Stimulated activated memory B cell treated with anti-CD40 and anti-IgM and Interleukin-4, amounts not matched to agents 10 μg/mL and 1 μg/mL and 100 μg/mL, for 72 hours (primary cell): ENCODE measurements at places on chromosomes 12 and 14.

- ATAC-seq: no peak
These were observed 418.1 kb downstream of the LRIG3 start for GRCh38 chr12:58502226-58502625.

DNA sequence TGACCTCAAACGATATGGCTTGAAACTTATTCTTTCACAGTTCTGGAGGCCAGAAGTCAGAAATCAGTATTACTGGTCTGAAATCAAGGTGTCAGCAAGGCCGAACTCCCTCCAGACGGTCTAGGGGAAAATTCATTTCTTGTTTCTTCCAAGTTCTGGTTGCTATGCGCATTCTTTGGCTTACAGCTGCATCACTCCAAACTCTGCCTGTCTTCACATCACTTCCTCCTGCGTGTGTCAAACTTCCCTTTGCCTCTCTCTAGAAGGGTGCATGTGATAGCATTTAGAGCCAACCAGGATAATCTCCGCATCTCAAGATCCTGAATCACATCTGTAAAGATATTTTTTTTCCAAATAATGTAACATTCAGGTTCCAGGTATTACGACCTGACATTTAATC lies 62.8 kb downstream of the DENND5B start:
- ATAC-seq: no peak

DNA sequence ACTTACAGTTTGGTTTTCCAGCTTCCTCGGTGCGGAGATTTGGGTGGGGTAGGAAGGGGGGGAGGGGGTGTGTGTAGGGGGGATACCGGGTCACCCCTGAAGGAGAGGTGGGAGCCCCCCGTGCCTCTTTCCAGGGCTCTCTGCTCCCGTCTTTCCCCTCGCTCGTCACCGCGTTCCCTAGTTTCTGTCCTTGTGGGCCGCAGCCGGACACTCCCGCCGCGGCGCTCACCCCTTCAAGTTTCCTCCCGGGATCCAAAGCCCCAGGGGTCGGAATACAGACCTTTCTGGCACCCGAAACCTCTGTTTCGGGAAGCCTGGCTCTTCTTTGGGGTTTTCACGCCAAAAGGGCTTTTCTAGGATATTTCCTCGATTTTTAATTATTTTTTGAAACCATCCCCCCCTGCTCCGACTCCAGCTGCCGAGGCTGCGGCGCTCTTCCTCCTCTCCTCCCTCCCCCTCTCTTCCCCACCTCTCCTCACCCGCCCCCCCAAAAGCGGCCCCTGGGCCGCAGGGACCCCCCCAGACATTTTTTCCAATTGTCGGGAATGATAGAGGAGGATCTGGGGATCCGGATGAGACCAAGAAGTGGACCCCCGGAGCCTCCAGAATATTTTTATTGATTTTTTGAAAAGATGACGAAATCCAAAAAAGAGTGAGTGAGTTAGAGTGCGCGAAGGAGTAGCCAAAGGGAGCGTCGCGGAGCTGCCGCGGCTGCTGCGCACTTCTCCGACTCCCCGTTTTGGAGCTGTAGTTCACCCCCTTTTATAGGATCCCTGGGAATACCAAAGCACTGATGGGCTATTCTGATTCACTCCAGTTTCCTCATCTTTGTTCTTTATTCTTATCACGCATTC lies 1.7 kb downstream of the CCND2 start:
- no peak for ATAC-seq

GRCh38 chr14:81982046-81982445 lies 448.4 kb upstream of the SEL1L start:
- no peak for ATAC-seq

DNA sequence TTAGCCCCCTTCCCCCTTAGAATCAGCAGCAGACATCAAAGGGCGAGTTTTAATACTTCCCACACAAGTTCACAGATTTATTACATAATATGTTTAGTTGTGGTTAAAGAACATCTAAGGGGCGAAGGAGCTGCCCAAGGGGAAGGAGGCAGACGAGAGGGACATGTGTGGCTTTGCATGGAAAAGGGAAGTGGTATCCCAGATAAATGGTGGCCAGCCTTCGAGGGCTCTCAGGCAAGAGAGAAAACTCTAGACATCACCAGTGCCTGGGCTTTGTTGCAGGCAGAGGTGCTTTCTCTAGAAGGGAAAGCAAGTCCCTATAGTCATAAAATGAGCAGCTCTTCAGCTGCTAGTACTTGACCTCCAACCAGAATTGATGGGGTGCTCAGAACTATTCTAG lies 121.2 kb downstream of the CACNA1C start:
- ATAC-seq: no peak

DNA sequence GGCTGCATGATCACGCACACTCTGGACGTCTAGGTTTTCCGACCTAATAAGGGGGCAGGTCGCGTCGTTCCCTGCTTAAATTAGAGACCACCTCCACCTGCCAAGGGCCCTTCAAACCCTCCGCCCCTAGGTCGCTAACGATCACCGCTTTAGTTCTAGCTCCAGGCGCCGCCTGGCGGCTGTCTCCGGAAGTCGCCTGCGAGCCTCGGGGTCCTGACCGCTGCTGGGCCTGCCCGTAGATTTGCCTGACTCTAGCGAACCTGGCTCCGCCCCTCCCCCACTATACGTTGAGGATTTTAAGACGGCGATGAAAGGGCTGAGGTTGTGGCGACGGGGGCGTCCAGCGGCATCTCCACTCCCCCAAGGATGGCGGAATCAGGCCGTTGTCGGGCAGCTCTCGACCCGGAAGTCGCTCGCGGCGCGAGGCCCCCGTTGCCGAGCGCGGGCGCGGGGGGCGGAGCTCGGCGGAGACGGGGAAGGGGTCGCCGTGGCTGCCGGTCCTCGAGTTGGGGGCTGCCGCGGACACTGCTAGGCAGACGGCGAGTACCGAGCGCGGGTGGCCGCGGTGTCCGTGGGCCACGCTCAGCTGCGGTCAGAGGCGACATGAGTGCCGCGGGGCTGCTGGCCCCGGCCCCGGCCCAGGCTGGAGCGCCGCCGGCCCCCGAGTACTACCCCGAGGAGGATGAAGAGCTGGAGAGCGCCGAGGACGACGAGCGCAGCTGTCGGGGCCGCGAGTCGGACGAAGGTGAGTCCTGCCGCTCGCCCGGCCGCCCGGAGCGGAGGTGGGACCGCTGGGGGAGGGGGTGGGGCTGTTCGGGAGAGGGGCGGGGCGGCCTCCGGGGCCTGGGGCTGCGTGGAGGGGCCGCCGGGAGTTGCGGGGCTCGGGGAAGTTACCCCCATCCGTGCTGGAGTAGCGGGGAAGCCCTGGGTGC lies at the start of gene SUDS3:
Gene SUDS3 (plus strand): TSS at position 467 of the 932 bp plus-strand sequence. CDS start 137 bp downstream, at position 604.
- ATAC-seq: peak; percentile 66

DNA sequence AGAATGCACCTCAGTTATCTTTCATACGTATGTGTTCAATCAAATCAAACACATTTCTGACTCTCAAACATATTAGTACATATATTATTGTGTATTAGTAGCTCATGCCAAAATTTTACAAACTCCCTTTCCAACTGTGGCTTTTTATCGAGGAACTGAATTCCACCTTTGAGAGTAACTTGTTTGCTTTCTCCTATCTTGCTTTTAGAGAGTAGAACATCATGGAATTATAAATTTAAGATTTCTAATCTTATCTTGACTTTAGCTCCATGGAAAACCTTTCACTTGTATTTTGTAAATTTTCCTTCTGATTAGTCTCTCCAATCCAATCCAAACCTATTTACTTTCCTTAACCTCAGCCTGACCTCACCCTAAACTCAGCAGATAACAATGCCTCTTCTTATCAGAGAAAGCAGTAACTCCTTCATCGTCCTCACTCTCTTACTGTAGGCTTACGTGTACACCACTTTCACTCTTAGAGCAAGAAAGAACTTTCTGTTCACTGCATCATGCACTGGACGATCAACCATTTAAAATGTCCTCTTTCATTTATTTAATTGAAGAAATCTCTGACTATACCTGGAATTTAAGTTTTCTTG lies 164.5 kb downstream of the TMTC3 start:
- no peak for ATAC-seq

DNA sequence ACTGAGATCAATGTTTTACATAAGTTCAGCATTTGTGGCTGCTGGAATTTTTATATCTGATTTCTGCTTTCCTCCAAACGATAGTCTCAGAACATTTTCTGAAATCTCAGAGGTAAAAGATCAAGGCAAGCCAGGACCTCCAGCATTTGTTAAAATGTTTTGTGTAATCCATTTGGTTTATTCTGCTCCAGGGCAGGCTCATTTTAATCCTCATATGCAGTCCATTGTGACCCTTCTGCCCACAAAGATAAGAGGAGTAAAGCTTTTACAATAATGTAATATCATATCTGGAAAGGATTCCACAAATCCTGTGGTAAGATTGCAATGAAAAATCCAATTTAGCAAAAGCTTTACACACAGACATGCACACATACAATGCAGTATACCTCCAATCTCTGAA lies 55.3 kb upstream of the KCNH5 start:
- no peak for ATAC-seq

- no peak for ATAC-seq
These were observed 24.2 kb upstream of the NEDD1 start for GRCh38 chr12:96882862-96883261.

DNA sequence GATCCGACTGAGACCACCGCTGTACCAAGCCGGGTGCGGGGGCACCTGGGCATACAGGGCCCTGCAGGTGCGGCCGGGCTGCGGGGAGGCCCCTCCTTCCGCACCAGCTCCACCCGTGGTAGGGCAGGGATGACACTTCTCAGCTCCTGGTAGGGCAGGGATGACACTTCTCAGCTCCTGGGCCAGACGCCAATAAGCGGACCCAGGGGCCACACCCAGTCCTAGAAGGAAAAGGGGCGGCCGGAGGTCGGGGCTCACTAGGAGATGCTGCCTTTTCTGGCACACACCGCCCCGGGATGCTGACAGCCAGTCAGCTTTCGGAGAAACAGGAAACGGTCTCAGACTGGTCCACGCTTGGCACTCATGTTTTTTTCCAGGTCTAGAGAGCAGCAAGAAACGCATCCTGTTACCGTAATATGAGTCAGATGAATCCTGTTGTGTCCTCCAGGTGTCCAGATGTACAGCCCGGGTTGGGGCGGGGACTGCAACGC lies 34.8 kb downstream of the NFKBIA start:
- peak; percentile 44 for ATAC-seq

DNA sequence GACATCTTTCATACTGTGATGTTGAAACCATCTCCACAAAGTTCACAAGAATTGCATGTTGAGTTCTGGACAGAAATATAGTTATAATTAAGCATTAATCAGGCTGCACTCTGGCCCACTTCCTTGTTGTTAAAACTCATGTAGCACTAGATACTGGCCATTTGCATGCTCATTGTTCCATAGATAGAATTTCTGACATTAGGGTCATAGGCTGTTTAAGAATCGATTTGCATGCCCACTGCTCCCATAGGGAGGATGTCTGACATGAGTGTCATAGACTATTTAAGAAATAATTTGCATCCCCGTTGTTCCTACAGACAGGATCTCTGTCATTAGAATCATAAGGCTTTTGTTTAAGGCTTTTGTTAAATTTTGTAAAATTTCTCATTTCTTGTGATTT lies 50.2 kb downstream of the MYF5 start:
- ATAC-seq: no peak

DNA sequence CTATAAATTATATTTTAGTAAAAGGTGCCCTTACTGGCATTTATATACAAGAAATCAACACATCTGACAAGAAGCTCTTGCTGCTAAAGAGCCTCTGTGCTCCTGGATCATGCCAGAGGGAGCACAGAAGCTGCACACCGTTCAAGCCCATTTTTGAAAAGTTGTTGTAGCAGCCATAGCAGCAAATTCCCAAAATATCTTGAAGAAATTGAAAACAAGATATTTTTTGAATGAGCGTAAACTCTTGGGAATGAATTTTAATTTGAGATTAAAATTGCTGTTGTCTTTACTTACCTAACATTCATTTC lies 540 bp upstream of the CLEC2D start:
- no peak for ATAC-seq

DNA sequence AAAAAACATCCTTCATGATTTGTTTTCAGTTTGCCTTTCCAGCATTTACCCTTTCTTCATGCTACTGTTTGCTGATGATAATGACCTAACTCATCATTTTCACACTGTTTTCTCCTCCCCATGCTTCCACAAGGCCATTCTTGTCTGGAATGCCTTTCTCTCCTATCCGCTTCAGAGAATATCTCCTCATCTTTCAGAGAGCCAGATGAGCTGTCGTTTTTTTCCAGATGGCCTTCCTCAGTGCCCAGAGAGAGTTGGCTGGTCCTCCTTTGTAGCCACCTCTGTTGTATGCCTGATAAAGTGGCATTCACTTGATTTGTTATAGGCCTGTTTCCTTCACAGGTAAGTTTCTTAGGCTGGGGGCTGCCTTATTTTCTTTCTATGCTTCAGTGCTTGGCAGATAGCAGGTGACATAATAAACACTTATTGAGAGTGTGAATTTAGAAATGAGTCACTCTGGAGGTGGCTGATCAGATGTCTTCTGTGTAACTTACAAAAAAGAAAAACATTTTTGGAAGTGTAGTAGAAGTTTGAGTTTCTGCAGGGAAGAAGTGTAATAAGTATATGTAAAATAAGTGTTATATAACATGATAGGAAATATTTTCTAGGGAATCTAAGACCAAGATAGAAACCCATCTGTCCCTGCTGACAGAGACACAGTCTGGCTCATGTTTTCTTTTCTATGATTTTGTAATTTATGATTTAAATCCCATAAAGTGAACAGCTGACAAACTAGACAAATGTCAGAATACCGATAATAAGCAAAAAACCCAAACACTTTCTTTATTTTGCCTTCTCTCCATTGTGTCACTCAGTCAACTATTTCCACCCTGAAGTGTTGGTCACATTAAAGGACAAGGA lies 174.5 kb downstream of the DACT1 start:
- no peak for ATAC-seq

GRCh38 chr14:61504901-61505300 lies 183.5 kb downstream of the PRKCH start:
- ATAC-seq: no peak

DNA sequence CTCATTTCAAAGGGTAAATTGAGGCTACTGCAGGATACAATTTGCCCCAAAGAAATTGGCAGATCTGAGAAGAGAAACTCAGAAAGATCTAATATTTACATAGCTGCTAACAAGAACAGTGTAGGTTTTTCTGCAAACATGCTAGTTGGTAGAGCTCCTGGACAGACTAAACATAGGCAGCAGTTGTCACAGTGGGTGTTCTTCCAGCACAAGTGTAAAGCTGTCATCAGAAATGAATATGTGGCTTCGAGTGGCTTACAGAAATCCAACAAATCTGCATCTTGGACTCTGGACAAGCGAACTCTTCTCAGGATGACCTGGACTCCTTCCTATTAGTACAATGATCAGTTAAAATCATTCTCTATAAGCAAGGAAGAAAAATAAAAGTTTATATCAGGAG lies 5.9 kb downstream of the CBX5 start:
- ATAC-seq: no peak

GRCh38 chr12:122726080-122726558 lies 4.5 kb downstream of the HCAR1 start:
- peak; percentile 48 for ATAC-seq

DNA sequence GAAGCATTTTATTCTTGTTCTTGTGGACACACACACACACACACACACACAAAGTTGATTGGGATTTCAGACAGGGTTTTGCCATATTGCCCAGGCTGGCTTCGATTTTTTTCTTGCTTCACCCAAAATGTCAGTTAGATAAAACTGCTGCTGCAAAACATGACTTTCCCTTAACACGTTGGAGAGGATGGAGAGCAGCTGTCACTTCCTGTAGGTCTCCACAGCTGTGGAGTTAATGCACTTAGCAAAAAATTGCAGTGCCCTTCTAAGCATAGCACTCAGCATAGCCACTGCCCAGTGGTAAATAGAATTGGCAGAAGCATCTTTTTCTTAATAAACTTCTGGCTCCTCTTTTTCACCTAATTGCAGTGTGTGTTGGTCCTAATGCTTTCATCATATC lies 54.5 kb downstream of the PDZRN4 start:
- ATAC-seq: peak; percentile 16

GRCh38 chr12:78864403-78864869 lies at the start of gene SYT1:
Gene SYT1, plus strand, starts transcription at chr12:78864774.
- ATAC-seq: peak; percentile 61

- no peak for ATAC-seq
These were observed 251.6 kb downstream of the PHLDA1 start for GRCh38 chr12:75779891-75780496.
